ENCODE measurements at places on chromosomes 12 and 14.

GRCh38 chr12:65074932-65075331 is 46.2 kb downstream of the WIF1 start:
- DNase-seq: no peak

DNA sequence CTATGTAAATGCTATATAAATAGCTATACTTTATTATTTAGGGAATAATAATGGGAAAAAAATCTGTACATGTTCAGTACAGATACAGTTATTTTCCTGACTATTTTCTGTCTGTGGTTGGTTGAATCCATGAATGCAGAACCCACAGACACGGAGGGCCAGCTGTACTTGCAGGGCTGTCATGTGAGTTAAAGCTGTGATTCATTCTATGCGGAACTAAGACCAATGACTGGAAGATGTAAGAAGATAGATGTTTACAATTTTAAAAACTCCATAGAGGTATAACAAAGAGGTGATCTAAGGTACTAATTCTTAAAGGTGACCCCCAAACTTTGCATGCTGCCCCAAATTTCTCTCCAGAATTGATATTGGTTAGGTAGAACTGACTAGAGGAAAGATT is 14.6 kb downstream of the PCNX4 start:
- peak; percentile 63 for DNase-seq

GRCh38 chr12:65293735-65294134 is 15.3 kb downstream of the MSRB3 start:
- DNase-seq: no peak

DNA sequence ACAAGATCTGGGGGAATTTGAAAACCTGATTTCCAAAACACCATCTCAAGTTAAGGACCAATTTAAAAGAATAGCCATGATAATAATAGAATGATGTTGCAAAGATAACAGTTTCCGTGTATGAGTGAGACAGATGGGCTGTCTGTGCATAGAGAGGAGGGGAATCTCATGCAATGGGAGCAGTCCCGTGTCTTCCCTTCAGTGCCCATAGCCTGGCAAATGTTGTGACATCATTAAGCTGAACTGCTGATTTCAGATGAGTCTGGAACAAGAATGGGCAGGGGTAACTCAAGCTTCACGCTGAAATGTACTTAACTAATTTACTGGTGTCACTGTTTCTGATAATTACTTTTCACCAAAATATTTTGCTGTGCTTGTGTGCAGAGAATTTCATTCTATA is 454.0 kb downstream of the FOXG1 start:
- no peak for DNase-seq

- peak; percentile 45 for DNase-seq
These were observed 184.2 kb upstream of the FOXN3 start for GRCh38 chr14:89600950-89601826.

GRCh38 chr12:51217133-51217967 is 512 bp downstream of the POU6F1 start:
- DNase-seq: peak; percentile 68

DNA sequence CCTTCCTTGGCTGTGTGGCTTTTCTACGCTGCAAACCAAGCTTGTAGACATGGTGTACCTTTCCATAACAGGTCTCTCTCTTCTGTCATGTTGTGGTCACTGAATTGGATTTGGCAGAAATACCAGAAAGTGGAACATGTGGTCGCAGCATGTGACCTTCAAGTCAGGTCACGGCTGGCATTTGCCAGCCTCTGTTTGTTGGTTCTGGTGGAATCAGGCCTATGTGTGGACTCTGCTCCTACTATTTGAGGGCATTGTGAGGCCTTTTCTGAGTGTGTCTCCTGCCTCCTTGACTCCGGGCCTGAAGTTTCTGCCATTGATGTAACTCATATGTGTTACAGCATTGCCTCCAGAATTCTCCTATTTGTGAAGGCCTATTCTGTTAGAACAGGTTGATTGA is 116.7 kb downstream of the CACNA1C start:
- no peak for DNase-seq

DNA sequence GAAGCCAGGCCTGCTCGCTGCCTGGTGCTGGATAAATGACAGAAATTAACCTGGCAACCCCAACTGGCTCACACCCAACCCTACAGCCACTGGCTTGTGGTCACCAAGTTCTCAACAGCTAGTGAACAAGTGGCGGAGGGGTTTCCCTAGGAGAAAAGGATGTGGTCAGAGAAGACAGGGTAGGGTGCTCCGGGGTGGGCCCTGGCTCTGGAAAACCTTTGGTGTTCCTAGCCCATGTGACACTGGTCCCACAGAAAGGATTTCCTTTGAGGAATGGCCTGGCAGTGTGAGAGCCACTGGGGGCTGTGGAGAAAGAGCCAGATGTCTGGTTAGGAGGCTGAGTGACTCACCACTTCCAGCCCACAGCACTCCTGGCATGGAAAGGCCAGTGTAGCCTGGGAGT is 8.7 kb downstream of the SYNE3 start:
- DNase-seq: peak; percentile 59

DNA sequence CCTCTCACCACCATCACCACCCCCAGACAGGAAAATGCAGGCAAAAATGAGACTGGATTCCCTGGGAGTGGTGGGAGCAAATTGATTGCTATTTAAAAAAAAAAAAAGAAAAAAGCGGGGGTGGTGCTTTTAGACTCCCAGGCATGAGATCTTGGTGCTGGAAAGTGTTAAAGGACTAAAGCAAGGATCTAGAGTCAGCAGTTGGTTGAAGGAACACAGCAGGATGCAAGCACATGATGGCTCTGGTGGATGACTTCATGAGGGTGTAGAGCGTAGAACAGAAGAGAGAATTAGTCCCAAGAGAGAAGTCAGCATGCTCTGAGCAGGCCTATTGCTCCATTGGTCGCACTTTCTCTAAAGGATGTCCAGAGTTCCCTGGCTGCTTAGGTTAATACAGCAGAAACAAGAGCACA is 183.8 kb upstream of the HMGA2 start:
- DNase-seq: no peak

- peak; percentile 83 for DNase-seq
These were observed 28.8 kb downstream of the YEATS4 start for GRCh38 chr12:69388371-69388770.

DNA sequence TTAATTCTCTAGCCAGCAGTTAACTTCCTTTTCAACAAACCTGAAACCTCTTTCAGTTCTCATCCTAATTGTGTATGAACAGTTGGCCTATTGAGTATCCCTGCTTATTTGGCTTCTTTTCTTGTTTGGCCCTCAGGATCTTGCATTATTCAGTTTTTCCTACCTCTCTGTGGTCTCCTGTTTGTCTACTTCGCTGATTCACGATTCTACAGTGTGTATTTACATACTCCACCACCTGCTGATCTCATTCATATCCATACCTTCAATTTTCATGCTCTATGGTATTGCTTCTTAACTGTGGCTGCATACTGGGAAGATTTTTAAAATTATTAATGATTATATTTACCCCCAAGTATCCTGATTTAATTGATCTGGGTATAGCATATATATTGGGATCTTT is 56.4 kb downstream of the RASSF9 start:
- DNase-seq: no peak

DNA sequence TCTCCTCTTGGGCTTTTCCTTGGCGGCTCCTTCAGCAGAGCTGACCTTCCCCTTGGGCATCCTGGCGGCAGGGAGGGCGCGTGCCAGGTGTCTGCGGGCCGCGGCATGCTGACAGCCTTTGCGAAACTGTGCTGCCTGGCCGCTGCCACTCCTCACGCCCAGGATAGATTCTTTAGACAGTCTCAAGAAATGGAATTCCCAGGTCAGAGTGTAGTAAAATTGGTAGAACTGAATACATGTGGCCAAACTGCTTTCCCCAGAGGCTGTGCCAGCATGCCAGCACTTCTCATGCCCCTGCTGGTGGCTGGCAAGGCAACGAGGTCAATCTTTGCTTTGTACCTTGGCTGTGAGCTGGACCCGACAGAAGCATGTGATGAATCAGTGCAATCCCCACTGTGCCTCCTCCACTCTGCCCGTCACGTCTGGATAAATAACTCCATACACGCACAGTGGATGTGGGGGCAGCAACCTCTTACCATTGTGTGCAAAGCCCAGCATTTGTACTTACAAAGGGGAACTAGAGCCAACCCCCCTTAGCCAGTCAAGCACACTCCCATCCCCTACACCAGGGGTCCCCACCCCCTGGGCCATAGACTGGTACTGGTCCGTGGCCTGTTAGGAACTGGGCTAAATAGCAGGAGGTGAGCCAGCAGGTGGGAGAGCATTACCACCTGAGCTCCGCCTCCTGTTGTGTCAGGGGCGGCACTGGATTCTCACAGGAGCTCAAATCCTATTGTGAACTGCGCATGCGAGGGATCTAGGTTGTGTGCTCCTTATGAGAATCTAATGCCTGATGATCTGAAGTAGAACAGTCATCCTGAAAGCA is 90.9 kb downstream of the ACTN1 start:
- no peak for DNase-seq

GRCh38 chr12:117523971-117524370 is 162.5 kb upstream of the NOS1 start:
- no peak for DNase-seq

DNA sequence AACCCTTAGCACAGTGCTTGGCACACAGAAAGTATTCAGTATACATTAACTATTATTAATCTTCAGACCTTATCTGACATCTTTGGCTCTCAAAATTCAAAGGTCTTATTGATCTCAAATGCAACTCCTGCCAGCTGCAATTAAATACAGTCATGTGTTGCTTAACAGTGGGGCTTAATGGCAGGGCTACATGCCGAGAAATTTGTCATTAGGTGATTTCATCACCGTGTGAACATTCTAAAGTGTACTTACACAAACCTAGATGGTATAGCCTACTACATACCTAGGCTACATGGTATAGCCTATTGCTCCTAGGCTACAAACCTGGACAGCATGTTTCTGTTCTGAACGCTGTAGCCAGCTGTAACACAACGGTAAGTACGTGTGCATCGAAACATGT is 156.3 kb upstream of the TMCC3 start:
- DNase-seq: no peak

DNA sequence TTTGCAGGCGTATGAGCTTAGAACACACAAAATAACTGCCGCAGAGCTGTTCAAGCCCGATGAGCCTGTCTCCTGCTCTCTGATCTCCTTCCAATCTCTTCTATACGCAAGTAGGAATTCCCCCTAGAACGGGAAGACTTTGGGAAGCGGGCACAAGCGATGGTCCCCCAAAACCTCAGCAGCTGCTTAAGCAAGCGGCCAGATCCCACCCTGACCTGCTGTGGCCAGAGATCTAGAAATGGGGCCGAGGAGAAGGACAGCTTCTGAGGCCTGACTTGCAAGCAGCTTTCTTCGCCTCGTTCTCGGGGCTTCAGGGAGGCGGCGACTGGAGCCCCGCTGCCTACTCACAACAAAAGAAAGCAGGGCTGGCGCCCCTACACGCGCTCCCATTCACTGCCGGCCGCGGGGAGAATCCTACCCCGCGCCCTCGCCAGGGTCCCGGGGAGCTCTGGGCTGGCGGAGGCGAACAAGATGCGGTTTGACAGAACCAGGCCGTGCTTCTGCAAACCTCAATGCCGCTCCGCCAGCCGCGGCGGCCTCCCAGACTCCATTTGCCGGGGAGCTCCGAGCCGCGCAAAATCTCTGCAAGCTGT is 922 bp downstream of the TBX5 start:
- DNase-seq: no peak

DNA sequence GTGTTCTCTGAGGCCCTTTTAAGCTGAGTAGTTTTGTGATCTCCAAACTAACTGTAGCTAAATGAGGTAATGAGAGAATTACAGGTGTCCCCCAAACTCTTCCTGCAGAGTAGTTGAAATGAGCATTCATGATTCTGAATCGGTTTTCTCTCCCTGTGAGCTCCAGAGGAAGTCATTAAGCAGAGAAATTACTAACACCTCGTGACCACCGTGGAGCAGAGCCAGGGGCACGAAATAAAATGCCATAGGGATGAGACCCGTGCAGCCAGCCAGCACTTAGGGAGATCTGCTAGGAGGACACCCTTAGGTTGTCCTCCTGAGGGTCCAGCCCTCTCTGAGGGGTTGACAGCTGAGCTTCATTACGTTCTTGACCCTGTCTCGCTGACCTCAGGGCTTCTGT is 79.5 kb downstream of the SLC25A47 start:
- no peak for DNase-seq

- DNase-seq: no peak
These were observed 81.8 kb upstream of the PPP1R12A start for GRCh38 chr12:80016684-80017083.

- no peak for DNase-seq
These were observed 921.2 kb upstream of the FOXG1 start for GRCh38 chr14:27845241-27845850.

- peak; percentile 48 for DNase-seq
These were observed 1.1 kb downstream of the INHBE start for GRCh38 chr12:57456145-57456700.

- DNase-seq: no peak
These were observed 39.3 kb upstream of the ZNF641 start for GRCh38 chr12:48390026-48390425.

- no peak for DNase-seq
These were observed 256.8 kb upstream of the GARIN6 start for GRCh38 chr12:99390707-99391106.

GRCh38 chr14:76653875-76654572 is 107.2 kb upstream of the VASH1 start:
- no peak for DNase-seq

GRCh38 chr12:6957741-6958608 is 6.8 kb downstream of the PTPN6 start:
- no peak for DNase-seq

GRCh38 chr12:131692431-131692830 is 18.5 kb upstream of the SFSWAP start:
- no peak for DNase-seq

GRCh38 chr12:66312189-66312588 is 9.9 kb downstream of the HELB start:
- DNase-seq: no peak

DNA sequence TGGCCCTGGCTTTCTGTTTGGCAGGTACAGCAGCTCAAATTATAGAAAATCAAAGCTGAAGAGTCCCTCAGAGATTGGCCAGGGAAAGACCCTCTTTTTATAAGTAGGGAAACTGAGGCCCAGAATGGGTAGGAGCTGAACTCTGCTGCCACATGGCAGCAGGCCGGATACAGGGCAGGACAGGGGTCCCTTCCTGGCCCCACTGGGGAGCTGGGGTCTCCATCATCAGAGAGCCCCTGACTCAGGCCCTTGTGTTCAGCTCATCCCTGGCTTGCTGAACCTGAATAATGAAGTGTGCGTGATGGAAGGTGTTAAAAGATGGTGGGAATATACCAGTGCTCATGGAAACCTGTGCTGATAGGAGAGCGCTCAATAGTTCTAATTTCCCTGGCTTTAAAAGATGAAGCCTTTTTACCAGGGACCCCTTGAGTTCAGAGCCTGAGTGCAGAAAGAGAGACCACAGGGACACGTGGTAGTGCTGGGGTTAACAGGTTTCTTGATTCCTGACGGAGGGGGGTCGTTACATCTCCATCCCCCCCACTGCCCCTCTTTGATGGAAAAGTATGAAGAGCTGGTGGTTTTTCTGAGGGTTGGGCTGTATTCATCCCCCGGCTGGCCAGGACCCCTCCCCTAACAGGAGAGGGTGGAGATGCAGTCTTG is 4.4 kb downstream of the DLK1 start:
- no peak for DNase-seq

- DNase-seq: peak; percentile 54
These were observed 89.6 kb downstream of the TTC7B start for GRCh38 chr14:90726656-90727055.

Data from adipocyte (in vitro differentiated cells).